ENCODE measurements at places on chromosomes 7 and 10.

- no peak for DNase-seq
These were observed 263.6 kb upstream of the LRGUK start for GRCh38 chr7:133863362-133864061.

- no peak for DNase-seq
These were observed 101.9 kb downstream of the EVX1 start for GRCh38 chr7:27344471-27344870.

DNA sequence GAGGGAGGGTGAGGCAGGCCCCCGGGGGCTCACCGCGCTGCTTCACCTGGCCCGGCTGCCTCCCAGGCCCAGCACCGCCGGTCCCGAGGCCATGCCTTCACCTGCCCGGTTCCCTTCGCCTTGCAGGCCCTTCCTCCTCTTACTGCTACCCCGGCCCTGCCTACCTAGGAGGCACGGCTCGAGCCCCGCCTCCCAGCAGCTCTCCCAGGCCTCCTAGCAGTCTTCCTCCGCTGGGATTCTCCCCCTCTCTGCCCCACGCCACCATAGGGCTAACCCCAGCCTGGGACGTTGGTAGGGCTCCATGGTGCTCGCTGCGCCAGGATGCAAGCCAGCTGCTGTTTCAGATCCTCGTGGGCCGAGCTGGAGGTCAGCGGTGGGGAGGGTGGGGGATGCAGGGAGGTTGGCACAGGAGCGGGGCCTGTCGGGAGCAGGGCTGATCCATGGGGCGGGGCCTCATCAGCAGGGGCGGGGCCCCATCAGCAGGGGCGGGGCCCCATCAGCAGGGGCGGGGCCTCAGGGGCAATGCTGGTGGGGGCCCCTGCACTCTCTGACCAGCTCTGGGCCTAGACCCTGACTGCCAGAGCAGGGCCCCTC, 63.3 kb downstream of the RASGEF1A start:
- no peak for DNase-seq

GRCh38 chr7:43692582-43693373, 36.5 kb downstream of the COA1 start:
- DNase-seq: no peak

DNA sequence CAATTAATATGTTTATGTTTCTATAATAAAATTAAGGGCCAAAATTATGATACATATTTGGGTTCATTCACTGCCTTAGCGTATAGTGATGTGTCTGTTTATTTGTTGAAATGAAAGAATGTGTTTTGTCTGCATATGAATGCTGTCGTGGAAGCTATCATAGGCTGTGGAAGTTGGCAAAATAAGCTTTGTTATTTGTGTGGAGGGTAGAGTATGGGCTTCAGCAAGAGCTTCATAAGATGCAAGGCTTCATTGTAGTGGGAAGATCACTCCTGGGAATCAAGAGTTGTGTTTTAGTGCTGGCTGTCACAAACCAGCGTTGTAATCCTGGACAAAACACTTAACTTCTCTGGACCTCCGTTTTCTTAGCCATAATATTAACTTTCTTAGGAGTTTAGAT, 2.5 kb downstream of the SLK start:
- DNase-seq: no peak

- DNase-seq: no peak
These were observed 19.3 kb downstream of the ZNF316 start for GRCh38 chr7:6656413-6656812.

DNA sequence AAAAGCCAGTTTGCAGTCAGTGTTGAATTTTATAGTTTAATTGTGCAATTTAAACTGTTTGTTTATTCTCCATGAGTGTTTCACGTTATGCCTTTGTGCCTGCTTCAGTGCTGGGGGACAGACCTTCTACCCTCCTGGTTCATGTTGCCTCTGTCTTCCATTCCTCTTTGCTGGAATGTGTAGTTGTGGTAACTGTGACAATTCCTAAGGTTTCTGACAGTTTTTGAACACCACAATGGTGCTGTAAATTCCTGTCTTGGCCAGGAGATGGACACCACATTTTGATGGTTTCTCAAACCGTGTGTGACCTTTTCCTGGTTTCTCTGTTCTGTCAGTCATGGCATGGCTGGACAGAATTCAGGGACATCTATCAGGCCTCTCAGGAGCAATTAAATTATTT, 201.7 kb downstream of the BICC1 start:
- no peak for DNase-seq

DNA sequence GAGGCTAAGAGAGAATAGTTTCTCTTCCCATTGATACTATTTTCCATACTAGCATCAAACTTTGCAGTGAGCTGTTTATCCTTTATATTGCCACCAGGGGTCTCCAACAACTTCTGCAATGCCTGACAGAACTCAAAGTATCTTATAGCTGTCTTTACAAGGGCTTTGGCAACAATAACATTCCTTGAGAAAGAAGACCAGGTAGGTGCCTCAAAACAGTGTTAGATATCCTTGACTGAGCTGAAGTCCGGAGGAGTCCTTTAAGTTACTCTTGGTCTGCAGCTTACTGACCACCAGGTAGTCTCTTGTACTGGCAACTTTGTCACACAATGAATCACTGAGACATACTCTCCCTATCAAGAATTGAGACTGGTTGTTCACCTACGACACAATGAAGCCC, 30.0 kb upstream of the TES start:
- DNase-seq: no peak

- DNase-seq: no peak
These were observed 151.1 kb downstream of the TMEM26 start for GRCh38 chr10:61302124-61302523.

Measured in stimulated activated CD8-positive, alpha-beta memory T cell treated with anti-CD3 and anti-CD28 coated beads, Interleukin-15, amount 100 ng/mL, for 24 hours (primary cell).